ENCODE measurements at places on chromosomes 3 and 15.

DNA sequence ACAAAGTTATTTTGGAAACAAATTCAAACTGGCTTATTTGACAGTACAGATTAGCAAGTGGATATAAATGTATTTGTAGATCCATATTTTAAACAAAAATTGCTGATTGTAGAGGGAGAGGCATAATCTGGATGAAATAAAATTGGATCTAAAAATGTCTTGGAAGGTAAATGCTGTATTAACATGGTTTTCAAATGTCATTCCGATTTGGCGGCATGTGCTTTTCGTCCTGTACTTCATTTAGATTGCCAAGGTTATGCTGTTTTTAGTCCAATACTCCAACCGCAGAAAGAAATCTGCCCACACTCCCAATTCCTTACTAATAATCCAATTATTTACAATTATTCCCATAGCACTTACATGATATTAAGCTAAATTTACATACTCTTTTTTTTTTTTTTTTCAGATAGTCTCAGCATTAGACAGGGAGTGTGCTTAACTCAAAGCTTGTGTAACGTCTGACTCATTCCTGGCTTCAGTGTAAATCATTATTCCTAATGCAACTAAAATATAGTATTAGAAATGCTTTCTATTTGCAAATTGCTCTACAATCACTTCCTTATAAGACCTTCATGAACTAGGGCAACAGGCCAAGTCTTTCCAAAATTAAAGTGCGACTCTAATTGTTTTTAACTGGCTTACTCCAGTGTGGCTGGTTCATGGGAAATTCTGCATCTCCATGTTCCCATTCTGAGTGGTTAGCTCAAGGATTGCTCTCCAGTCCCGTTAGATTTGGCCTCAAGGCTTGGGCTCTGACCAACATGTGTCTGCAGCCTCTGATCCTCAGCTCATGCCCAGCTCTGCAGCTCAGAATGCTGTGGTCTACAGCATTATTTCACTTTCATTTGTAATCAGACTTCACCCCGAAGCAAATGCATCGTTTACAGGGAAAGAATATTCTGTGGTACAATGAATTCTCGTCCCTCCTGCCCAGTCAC, 103.9 kb downstream of the FBN1 start:
- DNase-seq = peak; percentile 88

- no peak for DNase-seq
These were observed 602 bp downstream of the TRIM71 start for GRCh38 chr3:32818229-32818969.

DNA sequence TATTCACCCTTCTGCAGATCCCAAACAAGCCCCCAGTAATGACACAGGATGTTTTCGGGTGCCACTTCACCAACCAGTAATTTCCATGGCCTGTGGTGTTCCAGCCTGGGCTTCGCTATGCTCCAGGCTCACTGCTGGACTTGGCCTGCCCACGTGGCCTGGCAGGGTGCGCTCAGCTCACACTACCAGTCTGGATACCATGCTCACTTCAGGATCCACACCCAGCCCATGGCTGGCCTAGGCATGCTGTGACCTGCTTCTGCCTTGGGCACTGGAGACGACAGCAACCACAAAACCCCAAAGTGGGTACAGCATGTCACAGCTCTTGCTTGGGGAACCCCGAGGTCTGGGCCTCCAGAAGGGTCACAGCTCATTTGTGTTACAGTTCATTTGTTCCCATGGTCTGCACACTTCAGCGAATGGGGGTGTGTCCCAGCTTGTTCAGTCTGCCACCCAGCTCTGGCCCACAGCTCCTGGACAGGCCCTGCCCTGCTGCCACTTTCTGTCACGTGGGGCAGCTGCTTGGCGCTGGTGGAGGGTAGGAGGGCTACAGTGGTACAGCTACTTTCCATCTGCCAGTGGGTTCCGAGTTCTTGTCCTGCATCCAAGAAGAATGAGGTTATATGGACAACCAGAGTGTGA, 650.8 kb downstream of the MCTP2 start:
- no peak for DNase-seq

GRCh38 chr3:79973482-79973881, 205.7 kb upstream of the ROBO1 start:
- DNase-seq = peak; percentile 35

DNA sequence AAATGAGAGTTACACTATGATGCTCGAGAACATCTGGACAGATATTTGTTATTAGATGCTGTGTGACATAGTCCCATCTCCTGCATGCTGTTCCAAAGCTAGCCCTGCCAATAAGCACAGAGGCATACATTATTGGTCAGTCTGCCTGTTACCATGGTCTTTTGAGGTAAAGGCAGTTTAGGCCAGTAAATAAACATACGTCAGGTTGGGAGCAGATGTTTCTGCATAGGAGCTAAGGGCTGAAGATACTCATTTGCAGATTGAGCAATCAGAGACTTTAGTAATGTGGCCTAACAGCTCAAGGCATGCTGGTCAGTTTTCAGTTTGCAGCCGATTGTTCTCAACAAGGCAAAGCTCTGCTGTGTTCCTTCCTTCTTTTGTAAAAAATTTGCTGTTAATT, 192.9 kb downstream of the ADAMTSL3 start:
- DNase-seq = peak; percentile 57

GRCh38 chr15:91424001-91424400, 323.9 kb downstream of the SV2B start:
- DNase-seq = no peak

DNA sequence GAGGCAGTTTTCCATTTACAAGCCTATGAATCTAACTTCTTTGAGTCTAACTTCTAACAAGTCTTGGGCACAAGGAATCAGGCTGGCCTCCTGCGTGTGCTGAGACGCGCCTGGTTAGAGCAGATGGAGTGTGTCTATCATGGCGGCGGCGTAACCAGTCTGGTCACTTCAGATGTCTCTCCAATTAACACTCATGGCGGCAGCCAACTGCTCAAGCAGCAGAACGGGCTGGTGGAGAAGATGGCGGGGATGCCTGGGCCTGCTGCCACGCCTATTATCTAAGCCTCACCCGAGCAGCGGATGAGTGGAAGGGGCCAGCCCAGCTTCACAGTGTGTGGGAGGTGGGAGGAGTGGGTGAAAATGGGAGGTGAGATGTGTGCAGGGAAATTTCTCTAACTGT, 246.4 kb upstream of the TPRG1 start:
- no peak for DNase-seq

DNA sequence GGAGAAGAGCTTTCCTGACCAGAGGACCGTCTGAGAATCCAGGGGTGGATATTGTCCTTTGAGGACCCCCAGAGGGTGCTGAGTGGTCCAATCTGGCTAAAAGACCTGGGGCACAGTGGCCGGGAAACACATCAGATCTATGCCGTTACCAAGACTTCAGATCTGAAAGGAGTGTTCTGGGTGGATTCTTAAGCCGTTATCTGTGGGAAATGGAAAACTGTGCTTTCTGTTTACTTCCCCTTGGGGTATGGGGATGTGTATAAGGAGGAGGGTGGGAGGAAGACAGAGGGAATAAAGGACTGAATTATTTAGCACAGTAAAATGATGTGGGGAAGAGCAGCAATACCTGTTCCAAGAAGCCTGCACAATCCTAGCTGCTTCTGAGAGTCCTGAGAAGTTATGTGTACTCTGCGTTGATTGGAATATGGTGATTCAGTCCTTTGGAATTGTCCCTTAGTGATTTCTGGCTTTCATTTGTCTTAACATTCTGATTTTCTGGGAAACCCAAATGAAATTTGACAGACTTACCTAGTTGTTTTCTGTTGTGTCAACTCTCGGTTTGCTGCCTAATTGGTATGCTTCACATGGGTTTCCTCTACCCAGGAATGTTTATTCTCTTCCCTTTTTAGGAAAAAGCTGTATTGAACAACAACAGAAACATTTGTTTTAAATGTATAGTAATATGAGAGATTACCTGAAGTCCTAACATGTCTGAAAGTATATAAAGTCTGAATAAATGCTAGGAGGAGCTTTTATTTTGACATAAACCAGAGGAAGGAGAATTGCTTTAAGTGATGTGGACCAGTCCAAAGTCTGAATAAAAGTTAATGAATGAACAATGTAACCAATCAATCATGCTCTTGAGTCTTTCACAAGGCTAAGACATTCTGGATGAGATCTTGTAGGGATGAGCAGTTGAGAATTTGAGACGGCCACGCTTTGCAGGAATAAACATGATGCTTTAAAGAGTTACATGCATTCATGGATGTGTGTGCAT, 427.1 kb upstream of the C2CD4B start:
- peak; percentile 15 for DNase-seq

- DNase-seq = peak; percentile 50
These were observed 107.8 kb downstream of the MBNL1 start for GRCh38 chr3:152376351-152377183.

- DNase-seq = no peak
These were observed 112.0 kb upstream of the HACD2 start for GRCh38 chr3:123696808-123697207.

- peak; percentile 50 for DNase-seq
These were observed 708 bp upstream of the GCHFR start for GRCh38 chr15:40762919-40763800.

- DNase-seq = no peak
These were observed 17.1 kb downstream of the LMOD3 start for GRCh38 chr3:69105320-69105719.

DNA sequence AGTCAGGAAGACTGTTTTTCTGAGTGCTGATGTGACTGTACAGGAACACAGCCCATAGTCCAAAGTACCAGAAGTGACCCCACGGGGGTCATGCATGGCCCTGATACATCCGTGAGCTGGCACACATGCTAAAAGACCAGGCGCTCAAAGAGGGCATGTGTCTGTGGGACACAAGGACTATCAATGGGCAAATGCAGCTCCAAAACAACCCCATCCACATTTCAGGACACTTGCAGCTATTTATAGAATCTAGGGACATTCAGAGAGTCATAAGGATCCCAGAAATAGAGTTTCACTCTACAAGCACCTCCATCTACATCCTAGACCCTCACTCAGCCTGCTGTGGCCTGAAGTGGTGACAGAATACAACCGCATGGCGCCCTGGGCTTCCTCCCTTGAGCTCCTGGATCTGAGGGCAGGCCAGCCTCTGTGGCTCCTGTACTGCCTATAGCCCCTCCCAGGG, 17.0 kb downstream of the SLC25A20 start:
- no peak for DNase-seq

DNA sequence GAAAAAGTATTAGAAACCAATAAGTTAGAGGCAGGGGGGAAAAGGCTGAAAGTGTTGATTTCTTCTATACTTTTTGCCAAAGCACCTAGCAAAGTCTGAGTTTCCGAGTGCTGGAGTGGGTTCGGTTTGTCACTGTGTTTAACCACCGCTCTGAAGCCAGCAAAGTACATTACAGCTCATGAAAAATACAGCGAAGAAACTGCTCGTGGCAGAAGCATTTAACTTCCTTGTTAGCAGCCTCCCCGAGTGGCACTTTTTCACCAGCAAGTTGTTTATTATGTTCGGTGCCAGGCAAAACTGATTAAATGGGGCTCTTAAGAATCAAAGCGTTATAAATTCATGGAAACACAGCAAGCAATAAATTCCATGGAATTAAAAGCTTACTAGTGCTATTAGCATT, 313.6 kb downstream of the FOXP1 start:
- no peak for DNase-seq

DNA sequence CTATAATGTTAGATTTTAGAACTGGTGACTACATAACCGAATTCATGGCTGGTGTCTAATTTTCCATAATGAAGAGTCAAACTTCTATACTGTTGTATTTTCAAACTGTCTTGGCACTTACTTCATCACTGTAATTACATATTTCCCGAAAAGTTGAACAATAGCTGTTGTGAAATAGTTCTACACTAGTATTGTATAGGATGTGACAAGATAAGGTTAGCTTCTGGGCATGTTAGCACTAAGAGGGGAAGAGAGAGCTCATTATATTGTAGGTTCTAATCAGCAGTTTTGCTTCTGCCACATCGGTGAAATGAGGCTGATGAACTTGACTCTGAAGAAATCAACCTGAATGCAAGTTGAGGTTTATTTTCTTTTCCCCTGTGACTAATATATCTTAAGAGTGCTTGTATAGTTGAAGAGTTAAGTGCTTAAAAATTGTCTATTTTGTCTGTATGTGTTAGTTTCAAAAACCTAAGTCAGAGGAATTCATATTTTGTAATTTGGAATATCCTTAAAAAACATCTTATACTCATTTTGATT, 8.9 kb downstream of the GYG1 start:
- no peak for DNase-seq

GRCh38 chr15:59174835-59175831, 31.5 kb upstream of the LDHAL6B start:
- peak; percentile 81 for DNase-seq

GRCh38 chr3:81764665-81765064, 3.2 kb upstream of the GBE1 start:
- DNase-seq = no peak

GRCh38 chr15:73990250-73991005, 1.7 kb downstream of the STOML1 start:
- DNase-seq = no peak

DNA sequence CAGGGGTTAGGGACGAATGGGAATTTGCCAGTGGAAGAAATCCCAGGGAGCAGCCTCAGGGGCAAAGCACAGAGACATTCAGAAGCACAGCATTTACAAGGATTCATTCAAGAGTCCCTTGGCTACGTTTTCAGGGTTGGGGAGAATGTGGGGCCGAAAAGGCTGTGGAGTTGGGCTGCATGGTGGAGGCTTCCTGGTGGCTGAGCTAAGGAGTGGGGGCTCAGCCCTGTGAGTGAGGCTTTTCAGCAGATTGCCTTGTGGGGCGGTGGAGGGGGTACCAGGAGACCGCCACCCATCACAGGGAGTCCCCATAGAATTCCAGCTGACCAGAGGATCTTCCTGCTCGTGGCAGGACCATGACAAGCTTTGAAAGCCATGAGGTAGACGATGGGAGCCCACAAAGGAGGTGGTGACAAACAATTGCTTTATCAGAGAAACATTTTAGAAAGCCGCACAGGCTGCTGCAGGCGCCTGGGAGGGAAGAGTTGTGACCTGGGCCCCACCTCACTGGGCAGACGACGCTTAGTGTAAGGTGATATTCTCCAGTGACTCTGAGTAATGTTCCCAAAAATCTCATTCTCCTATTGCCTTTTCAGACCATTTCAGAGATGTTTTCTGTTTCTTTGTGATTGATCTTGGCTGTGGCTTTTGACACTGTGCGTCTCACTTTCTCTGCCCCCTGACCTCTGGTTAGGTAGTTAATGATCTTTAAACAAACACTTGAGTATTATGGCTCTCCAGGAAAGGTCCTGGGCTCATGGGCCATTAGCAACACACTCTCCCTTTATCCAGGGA, 128.0 kb downstream of the DNAJB8 start:
- DNase-seq = no peak
